Amniotic stem cell (primary cell): ENCODE measurements at places on chromosomes 5 and 9.

GRCh38 chr9:121503444-121503843 lies 3.8 kb upstream of the GGTA1 start:
- no peak for DNase-seq

- DNase-seq, result no peak
These were observed 10.2 kb downstream of the OR2V1 start for GRCh38 chr5:181120761-181121160.

DNA sequence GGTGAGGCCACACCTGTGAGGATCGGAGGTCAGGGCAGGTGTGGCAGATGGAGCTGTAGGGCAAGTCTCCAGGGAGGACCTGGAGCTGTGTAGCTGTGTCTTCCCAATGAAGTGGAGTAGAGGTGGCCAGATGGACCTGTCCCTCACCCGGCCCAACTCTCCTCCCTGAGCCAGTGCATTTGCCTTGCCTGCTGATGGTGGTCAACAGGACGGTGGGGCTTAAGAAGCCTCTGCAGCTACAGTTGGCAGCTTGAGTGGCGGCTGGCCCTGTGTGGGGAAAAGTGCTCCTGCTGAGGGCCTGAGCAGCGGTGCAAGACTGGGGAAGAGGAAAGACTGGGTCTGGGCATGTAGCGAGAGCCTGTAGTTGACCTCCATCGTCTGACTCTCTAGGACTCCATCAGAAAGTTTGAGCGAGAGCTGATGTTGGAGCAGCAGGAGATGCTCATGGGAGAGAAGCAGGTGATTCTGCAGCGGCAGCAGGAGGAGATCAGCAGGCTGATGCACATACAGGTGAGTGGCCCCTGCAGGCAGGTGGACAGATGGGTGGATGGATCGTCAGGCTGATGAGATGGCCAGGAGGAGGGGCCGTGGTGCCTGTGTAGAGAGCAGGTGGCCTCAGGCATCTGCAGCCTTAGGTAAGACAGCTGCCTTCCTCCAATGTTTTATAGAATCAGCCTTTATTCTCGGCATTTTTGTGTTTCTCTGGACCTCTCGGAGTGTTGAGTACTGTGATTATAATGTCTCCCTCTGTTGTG lies 24.9 kb downstream of the PITX1 start:
- no peak for DNase-seq

DNA sequence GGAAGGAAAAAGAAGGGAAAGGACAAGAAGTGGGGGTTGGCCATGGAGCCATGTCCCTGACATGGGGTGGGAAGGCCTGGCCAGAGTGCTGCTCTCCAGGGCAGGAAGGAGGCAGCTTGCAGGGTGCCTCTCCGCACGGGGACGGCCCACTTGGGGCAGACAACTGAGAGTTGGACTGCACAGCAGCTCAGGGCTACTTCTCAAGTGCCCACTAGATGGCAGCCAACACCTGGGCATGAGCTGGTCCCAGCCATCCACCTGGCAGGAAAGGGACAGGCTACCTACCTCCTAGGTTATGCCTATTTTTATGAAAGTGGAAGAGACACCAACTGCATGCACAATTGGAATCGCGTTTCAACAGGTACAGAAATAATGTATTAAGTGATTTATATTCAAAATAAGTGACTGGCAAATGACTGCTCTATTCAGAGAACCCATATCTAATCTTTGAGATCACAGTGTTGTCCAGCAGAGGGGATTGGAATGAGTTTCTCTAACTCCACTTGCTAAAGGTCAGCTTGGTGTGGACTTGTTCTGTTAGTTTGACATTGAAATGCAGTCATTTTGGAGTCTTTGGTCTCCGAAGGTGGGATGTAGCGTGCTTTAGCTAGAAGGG lies 113.4 kb downstream of the SYK start:
- peak; percentile 36 for DNase-seq

DNA sequence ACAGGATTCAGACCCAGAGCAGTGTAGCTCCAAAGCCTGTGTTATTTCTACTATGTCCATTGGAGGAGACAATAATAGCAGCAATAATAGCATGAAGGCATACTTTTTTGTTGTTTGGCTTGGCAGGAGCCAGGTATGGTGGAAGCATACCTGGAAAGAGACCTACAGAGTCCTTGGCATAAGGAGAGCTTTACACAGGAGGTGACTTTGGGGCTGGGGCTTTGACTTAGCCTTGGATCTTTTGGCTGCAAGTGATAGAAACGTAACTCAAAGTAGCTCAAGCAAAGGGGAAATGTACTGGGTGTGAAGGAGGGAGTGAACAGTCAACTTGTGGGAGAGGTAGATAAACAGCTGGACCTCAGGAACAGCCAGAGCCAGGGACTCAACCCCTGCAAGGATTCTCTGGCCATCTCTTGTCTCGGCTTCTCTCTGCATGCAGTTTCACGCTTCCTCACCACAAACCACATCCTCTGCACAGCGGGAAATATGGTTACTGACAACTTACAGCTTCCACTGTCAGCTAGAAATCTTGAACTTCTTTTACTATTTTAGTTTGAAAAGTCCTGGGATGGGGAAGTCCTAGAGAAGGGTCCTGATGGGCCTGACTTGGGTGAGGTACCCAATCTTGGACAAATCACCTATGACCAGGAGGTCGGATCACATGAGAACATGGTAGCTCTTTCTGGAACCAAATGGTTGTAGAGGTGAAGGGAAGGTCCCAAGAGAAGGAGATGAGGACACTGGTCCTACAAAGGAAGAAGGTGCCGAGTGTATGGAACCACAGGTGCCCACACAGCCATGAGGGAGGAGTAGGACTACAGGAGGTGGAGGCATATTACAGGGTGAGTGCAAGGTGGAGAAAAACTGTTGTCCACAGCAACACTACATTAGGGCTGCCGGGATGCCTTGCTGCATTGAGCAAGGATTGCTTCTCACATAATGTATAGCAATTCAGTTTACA lies 47.0 kb upstream of the TGFBR1 start:
- DNase-seq, result no peak

DNA sequence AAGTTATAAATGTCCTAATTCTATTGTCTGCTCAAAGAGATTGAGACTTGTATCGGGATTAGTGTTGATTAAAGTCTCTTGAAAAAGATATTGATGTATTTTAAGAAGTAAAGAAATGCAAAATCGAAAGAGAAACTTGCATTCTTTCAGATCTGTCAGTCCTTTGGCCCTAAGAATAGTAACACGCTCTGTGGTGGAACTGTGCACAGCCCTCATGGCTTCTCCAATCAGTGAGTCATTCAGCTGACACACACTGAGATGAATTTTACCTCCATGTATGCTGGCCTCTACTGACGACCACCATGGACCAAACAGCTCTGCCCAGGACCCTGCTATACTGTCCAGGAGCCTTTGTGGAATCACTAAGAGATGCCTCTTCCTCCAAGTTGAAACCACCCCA lies 232.4 kb downstream of the ESM1 start:
- peak; percentile 53 for DNase-seq

DNA sequence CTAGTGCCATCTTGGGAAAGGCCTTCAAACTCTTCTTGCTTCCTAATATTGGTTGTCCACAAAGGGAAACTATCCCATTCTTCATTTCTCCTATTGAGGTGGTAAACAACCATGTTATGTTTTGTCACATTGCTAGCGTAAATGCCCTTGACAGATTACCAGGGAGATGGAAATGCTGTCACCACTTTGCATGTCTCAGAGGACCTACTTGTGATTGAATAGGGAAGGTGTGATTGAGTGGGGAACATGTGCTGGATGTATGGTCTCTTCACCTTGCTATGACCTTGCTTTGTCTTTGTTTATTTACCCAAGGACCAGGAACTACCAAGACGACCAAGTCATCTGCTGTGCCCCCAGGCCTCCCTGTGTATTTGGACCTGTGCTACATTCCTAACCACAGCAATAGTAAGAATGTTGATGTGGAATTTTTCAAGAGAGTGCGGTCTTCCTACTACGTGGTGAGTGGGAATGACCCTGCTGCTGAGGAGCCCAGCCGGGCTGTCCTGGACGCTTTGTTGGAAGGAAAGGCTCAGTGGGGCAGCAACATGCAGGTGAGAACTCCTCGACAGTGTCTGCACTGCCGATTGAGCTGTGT lies 96.1 kb downstream of the MAP1B start:
- no peak for DNase-seq

DNA sequence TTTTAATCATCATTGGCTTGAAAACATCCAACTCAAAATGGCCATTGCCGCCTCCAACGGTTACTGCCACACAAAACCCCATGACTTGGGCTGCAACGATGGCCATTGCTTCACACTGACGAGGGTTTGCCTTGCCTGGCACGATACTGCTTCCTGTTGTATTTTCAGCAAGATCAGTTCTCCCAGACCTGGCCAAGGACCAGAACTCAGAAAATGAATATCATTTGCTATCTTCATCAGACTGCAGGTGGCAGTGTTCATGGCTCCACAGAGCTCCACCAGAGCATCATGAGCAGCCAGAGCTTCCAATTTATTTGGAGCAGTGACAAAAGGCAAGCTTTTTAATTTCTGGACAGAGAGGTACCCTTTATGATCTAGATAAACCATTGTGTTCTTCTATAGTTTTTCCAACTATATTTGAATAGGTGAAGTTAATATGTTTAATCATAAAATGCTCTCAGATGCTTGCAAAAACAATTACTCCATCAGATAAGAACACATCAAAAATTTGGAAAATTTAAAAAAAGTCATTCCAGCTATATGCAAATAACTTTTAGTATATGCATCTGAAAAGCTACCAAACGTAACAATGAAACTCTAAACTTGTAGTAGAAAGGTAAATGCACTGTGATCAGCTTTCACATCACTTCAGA lies 10.4 kb downstream of the AMACR start:
- peak; percentile 77 for DNase-seq

GRCh38 chr9:81772144-81772543 lies 82.8 kb upstream of the TLE1 start:
- no peak for DNase-seq

- peak; percentile 2 for DNase-seq
These were observed 215.7 kb upstream of the ELL2 start for GRCh38 chr5:96177303-96177869.

GRCh38 chr5:158897444-158898160 lies 202.1 kb downstream of the EBF1 start:
- DNase-seq, result no peak

- DNase-seq, result no peak
These were observed 1160.4 kb downstream of the EFNA5 start for GRCh38 chr5:106510321-106510720.

- no peak for DNase-seq
These were observed 20.6 kb downstream of the IRF1 start for GRCh38 chr5:132470010-132470392.

DNA sequence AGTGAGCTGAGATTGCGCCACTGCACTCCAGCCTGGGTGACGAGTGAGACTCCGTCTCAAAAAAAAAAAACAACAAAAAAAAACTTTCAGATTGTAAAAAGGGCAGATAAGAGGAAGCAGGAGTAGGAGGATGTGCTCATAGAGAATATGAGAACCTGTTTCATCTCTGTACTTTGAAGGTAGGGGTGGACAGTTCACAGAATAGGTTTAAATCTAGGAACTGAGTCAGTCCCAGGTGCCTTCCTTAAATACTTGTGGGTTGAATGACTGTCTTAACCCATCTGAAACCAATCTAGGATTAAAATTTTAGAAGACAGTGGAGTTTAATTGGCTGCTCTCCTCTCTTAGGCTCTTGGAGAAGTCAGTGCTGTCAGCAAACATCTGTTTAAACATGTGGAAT lies 12.4 kb downstream of the POLK start:
- DNase-seq, result no peak

- no peak for DNase-seq
These were observed 243.0 kb downstream of the RAB3C start for GRCh38 chr5:58825899-58826298.

GRCh38 chr5:110105692-110106091 lies 416.0 kb downstream of the MAN2A1 start:
- no peak for DNase-seq

DNA sequence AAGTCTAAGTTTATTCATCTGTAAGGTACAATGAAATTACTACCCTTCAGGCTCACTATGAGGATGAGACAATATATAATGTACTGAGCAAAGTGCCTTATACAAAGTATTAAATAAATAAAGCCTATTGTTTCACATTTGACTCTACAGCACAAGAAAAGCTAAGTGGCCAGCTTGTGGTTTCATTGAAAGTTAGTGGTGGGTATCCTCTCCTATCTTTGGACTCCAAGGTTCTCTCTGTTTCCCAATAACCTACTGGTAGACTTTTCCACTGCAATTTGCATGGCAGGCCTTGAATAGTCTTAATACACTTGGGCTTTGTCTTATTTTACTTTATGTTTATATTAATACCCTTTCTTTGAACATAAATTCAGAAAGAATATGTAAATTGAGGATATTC lies 262.7 kb downstream of the DEPDC1B start:
- no peak for DNase-seq
